ENCODE measurements at places on chromosomes 7 and 10.

- no peak for DNase-seq
Measured at GRCh38 chr10:122273966-122274545, 3.0 kb downstream of the BTBD16 start.

DNA sequence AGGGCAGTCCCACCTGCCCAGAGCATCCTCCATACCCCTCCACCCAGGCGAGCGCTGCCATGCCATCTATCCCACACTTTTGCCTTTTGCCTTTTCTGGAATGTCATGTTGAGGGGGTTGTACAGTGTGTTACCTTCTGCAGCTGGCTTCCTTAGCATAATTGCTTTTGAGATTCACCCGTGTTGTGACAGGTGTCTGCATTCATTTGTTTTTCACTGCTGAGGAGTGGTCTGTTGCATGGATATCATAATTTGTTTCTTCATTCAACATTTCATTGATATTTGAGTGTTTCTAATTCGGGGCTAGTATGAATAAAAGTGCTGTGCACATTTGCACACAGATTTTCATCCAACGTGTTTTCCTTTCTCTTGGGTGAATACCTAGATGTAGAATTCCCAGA lies 353.9 kb downstream of the PAXIP1 start:
- DNase-seq: no peak

DNA sequence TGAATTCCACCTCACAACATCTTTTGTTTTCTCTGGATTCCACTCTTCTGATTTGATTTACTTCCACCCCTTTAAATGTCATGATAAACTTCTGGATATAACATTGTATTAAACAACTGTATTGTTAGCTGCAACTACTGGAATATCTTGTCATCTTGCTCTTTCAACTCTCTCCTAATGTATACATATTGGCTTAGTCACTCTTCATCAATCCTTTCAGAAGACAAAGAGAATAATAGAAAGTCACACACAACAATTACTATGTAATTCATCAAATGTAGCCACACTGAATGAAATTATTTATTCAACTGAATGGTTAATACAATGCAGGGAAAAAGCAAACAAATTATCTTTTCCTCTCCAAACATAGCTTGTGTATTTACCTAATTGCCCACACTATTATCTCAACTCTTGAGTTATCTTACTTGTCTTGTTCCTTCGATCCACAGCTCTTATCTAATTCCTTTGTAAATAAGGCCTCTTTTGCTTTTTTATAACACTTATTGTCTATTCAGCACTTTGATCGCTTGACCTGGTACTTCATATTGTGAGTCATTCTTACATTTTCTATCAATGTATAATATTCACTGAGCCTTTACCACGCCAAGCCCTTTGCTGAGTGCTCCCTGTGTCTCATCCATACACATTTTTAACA lies 16.7 kb downstream of the SEMA3A start:
- no peak for DNase-seq

DNA sequence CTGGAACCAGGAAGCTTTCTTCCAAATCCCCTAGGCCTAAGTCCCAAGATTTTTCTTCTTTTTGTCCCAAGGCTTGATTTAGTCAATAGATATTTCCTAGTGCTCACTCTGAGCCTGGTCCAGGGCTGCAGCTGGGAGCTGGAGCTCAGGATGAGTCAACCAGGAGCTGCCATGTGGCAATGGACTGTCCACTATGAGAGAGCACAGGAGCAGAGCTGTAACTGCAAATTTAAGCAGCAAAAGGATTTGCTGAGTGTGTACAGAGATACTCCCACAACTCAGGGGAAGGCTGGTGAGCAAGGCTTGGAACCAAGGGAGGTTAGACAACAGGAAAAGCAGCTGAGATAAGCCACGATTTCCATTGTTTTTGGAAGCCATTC lies 92.1 kb upstream of the CXCL12 start:
- no peak for DNase-seq

- DNase-seq: peak; percentile 51
Measured at GRCh38 chr7:102412548-102412947, 16.4 kb downstream of the PRKRIP1 start.

DNA sequence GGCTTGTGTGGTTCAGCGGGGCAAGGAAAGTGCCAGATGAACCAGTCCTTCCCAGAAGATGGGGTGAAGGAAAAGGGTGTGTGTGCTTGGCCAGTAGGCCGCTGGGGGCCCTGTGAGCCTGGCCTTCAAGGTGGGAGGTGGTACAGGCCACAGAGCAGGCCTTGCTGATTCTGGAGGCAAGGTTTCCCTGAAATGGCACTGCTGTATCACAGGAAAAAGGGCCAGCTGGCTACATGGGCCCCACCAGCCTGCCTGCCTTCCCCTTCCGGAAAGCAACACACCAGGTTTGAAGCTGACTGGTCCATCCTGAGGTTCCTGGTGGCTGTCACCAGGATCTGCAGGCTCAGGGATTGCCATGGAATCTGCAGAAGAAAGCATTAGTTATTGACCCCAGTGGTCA lies 12.5 kb downstream of the MMRN2 start:
- DNase-seq: no peak

GRCh38 chr7:90312745-90313144 lies 8.4 kb downstream of the FAM237B start:
- DNase-seq: no peak

- no peak for DNase-seq
Measured at GRCh38 chr10:77643795-77644468, 6.3 kb upstream of the KCNMA1 start.

DNA sequence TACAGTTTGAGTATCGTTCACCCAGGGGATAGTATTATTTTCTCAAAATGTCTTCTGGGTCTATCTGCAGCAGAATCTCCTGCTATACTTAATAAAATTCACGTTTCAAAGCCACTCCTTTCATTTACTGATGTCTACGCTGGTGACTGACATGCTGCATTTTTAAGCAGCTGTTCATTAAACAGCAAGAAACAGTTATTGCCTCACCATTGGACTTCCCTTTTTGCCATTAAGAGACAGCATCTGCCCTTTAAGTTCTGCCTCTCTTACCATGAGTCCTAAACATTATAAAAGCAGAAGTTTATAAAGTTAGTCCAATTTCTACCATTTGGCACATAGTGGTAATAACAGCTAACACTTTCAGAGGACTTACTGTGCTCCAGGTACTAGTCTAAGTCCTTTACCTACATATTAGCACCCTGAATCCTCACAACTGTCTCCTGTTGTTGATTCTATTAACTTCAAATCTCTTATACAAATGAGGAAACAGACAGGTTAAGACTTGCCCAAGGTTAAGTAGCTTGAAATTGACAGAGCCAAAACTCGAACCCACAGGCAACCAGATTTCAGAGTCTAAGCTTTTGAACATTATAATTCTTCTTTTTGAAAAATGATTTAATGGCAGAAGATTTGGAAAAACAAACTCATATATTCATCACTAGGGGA lies 169.5 kb downstream of the SNX13 start:
- DNase-seq: no peak

GRCh38 chr7:29556405-29557195 lies 7.0 kb upstream of the PRR15 start:
- DNase-seq: no peak

DNA sequence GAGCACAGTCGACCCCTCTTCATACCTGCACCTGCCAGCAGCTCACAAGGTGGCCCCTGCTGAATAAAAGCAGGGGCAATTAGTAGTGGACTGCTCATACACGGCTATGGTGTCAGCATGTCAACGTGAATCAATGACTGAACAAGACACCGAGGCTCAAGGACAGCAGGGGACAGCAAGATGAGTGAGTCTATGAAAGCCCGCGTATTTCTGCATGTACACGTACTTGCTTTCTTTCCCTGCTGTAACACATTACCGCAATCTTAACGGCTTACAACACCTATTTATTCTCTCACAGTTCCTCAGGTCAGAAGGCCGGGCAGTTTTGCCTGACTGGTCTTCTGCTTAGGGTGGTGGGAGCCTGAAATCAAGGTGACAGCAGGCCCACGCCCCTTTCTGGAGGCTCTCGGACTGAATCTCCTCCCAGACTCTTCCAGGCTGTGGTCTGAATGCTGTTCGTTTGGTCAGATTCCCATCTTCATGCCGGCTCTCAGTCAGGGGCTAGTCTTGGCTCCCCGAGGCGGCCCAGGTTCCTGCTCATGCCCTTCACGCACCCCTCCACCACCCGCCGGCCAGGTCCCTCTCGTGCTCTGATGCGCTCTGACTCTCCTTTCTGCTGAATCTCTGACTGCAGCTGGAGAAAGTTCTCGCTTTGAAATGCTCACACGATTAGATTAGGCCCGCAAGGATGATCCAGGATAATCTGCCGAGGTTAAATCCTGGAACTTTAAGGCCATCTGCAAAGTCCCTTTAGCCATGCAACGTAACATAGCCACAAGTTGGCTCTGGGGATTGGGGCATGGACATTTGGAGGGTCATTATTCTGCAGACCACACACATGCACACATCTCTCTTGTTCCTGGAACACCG lies 7.8 kb upstream of the PPP2R2D start:
- no peak for DNase-seq

GRCh38 chr10:78913219-78914059 lies 155.3 kb upstream of the ZMIZ1 start:
- DNase-seq: no peak

- no peak for DNase-seq
Measured at GRCh38 chr7:26627891-26628341, 236.5 kb downstream of the SKAP2 start.

DNA sequence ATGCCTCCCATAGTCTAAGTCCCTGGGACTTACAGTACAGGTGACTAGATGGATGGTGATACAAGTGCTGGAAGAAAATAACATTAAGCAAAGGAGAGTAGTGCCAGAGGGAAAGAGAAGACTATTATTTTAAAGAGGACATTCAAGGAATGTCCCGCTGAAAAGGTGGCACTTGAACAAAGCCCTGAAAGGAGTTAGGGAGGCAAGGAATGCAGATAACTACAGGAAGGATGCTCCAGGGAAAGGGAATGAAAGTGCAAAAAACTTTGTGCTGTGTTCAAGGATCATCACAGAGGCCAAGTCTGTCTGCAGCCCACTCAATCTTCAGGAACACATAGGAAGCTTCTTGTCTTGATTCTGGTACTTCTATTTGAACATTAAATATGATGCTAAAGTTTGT lies 14.9 kb downstream of the ANKMY2 start:
- no peak for DNase-seq

DNA sequence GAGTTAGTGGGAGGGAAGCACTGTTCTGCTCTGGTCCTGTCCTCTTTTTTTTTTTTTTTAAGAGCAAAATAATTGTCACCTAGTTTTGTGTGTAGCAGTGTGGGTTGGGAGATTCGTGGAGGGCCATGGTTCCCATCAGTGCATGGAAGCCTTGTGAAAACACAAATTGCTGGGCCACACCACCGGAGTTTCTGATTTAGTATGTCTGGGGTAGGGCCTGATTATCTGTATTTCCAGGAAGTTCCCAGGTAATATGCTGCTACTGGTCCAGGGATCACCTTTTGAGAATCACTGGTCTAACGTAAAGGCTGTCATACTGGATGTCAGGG lies 191.3 kb downstream of the GATA3 start:
- no peak for DNase-seq

- no peak for DNase-seq
Measured at GRCh38 chr7:100835903-100836811, 8.8 kb upstream of the EPHB4 start.

- no peak for DNase-seq
Measured at GRCh38 chr7:157158400-157158799, 19.7 kb downstream of the UBE3C start.

DNA sequence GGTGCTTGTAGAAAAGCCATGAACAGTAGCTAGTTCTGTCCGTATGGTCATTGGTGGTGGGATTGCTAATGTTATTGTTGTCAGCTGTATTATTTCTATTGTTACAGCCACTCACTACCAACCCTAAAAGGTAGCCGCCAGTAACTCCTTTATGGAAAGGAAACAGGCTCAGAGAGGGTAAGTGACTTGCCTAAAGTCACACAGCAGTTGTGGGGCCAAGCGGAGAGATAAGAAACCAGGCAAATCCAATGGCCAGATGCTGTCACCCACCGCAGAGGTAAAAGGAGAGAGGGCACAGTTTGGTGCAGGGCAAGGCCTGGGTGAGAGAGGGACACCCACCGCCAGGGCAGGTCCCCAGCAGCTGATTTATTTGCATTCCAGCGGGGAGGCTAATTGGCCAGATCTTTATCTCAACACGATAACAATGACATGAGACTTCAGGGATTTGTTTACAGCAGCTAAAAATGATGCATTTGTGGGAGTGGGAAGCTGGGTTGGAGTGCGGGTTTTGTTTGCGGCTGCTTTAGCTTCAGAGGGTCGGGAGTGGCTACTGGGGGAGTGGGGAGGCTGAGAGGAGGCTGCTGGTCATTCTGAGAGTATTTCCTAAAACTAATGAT lies 8.6 kb upstream of the NKX2-3 start:
- no peak for DNase-seq

DNA sequence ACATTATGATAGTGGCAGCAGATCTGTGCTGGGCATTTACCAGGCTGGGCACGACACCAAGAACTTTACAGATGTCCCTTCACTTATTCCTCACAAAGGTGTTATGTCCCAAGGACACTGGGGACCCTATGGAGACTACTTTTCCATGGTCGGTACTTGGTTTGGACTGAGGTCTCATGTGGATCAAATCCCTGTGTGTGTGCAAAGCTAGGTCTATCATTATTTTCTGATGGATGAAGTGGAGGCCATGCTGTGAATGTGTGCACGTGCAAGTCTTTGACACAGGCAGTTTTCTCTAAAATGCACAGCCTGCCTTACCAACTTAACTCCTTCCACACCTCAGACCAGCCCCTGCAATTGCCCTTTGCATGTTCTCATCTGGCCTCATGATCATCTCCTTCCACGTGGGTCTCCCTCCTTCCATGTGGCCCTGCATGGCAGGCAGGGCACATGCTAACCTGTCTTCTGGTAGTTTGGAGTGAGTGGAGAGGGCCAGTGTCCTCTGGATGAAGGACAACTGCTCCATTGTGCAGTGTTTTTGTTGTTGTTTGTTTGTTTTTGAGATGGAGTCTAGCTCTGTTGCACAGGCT lies 16.0 kb upstream of the ZNF273 start:
- DNase-seq: no peak

- no peak for DNase-seq
Measured at GRCh38 chr10:127408112-127408710, 140.9 kb upstream of the NPS start.

- no peak for DNase-seq
Measured at GRCh38 chr7:2128601-2129322, 104.0 kb downstream of the MAD1L1 start.

DNA sequence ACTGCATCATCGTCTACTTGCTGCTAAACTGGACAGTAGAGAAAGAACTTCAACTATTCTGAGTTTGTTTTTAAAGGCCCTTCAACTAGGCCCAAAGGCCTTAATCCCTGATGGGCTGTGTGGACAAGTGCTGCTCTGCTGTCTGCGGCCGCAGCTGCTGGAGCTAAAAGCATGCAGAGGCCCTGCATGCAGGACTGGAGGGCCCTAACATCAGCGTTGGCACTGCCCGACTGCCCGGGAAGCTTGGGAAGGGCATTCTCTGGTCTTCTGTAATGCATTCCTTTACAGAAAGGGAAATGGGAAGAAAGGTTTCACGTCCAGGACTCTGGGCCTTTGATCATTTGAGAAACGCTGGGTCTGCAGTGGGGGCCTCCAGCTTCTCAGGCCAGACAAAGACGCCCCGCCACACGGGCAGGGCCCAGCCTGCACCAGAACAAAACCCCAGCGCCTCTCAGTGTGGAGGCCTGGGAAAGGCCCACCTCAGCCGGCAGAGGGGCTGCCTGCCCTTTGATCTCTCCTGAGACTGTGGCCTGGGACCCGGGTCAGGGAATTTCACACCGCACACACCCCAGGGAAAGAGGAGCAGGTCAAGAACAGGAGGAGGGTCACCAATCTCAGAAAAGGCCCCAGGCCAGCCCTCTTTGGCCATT lies 229.3 kb downstream of the DNAJB6 start:
- no peak for DNase-seq
